ENCODE measurements at places on chromosomes 12 and 14.

- peak; percentile 50 for DNase-seq
Observed at GRCh38 chr12:120583478-120584030, 2.4 kb upstream of the POP5 start.

- DNase-seq: no peak
Observed at GRCh38 chr12:54142114-54142475, 46.7 kb downstream of the SMUG1 start.

- DNase-seq: peak; percentile 6
Observed at GRCh38 chr12:9761419-9761781, 699 bp upstream of the CD69 start.

DNA sequence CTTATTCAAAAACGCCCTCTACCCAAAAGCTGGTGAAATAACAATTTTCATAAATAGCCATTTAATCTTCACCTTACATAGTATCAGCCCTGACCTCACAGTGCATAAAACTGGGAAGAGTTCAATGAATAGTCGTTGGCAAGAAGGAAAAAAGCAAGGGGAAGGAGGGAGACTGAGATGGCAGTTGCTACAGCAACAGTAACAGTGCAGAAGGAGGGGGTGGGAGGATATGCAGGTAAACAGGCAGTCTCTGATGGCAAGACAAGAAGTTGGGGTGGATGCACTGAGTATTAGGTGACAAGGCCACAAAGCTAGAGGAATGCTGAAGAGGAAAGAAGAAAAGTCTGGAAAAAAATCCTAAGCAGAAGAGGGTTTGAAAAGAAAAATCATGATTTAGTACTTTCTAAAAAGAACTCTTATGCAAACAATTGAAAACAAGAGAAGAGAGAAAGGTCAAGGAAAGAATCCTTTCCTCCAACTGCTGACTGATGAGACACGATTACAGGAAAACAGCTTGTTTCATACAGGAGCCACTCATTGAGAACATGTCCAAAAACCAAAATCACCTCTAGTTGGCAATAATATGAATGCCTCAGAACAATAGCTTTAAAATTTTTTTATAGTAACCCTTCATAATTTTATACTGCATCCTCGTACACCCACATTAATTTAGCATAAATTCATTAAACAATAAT, 56.0 kb downstream of the DCAF5 start:
- DNase-seq: no peak

DNA sequence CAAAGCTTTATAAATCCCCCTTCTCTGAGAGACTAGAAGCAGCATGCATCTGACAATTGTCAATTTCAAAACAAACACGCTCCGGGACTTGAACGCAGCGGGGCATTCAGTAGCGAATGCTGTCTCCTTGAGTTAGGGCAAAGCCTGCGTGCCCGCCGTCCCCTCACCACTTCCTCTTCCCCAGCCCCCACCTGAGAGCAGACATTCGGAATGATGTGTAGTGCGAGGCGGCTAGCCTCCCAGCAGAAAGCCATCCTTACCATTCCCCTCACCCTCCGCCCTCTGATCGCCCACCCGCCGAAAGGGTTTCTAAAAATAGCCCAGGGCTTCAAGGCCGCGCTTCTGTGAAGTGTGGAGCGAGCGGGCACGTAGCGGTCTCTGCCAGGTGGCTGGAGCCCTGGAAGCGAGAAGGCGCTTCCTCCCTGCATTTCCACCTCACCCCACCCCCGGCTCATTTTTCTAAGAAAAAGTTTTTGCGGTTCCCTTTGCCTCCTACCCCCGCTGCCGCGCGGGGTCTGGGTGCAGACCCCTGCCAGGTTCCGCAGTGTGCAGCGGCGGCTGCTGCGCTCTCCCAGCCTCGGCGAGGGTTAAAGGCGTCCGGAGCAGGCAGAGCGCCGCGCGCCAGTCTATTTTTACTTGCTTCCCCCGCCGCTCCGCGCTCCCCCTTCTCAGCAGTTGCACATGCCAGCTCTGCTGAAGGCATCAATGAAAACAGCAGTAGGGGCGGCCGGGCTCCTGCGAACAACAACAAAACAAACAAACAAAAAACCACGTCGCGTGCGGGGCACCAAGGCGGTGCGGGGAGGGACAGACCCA, 2.2 kb downstream of the PRMT8 start:
- no peak for DNase-seq

DNA sequence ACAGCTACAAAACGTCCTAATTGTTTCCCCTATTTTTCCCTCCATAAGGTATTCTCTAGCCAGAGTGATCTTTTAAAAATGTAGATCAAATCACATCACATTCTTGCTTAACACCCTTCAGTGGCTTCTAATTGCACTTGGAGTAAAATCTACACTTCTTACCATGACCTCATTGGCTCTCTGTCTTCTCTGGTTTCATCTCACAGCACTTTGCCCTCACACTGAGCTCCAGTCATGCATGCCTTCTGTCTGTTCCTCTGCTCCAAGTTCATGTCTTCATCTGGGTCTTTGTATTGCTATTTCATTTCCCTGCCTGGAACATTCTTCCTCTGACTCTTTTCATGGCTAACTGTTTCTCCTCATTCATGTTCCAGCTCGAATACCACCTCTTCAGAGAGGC, 220.4 kb upstream of the GARIN6 start:
- DNase-seq: no peak

GRCh38 chr12:67539946-67540345, 108.6 kb upstream of the DYRK2 start:
- DNase-seq: no peak

GRCh38 chr12:27999970-28000369, 27.4 kb upstream of the PTHLH start:
- DNase-seq: no peak

- DNase-seq: no peak
Observed at GRCh38 chr12:24879644-24880043, 69.3 kb downstream of the BCAT1 start.

- DNase-seq: no peak
Observed at GRCh38 chr12:113056631-113057488, at the start of gene DTX1. Gene DTX1, plus strand, starts transcription at chr12:113056730. Its CDS starts 1,463 bp downstream, at chr12:113058193.

- DNase-seq: no peak
Observed at GRCh38 chr12:69000074-69000473, 67.1 kb upstream of the CPM start.

DNA sequence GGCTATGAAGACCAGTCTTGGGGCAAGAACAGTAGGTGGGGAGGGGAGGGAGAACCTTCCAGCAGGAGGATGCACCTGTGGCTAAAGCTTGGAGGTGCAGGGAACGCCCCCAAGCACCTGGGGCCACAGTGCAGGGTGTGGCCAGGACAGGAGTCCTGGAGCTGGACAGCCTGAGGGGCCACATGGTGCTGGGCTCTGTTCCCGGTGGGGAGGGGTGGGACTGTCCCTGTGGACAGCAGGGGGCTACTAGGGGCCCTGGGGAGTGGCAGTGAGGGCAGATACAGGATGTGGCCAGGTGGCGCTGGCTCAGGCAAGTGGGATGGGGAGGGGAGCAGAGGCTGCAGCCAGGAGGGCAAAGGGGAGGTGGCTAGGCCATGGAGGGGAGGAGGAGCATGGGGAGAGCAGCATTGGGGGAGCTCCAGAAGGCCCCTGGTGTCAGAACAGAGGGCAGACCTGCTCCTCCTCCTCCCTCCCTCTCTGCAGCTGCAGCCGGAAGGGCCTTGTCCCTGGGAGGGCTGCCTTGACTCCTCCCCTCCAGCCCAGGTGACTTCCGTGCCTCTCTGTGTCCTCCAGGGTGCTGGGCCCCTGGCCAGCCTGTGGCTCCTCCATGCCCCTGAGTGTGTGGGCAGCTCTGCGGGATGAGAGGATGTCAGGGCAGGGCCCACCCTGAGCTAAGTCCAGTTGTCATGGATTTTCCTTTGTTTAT, 68.4 kb upstream of the DLK1 start:
- no peak for DNase-seq

DNA sequence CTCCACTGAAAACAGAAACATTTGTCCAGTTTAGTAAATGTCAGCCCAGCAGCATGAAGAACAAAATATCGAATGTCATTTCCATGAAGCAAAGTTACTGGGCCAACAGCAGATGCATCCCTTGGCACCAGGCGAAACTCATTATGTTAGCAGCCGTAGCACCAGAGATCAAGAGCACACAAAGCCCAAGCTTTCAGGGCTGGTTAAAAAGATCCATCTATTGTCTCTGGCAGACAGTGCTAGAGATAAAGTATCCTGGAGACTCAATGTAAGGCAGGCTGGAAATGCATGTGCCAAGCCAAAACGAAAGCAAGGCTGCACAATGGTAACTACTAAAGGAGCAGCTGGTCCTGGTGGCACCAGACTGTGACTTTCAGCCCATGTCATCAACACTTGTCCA, 120.3 kb upstream of the PLEKHG7 start:
- DNase-seq: no peak

DNA sequence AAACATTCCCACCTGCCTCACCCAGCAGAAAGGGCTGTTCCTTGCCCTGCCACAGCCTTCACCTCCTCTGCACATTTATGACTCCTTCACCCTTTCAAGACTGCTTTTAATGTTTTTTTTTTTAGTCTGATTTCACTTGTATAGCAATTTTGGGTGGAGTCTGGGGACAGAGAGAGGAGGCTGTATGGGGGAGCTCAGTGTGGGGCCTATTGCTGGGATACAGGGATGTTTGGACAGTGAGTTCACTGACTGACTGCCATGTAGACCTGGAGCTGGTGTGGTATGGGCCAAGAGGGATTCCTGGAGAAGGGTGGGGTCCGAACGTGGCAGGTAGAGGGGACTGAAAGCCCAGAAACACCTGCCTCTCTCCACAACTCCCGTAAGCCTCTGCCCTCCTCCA, 1.9 kb upstream of the KRT85 start:
- DNase-seq: no peak

GRCh38 chr12:132219323-132219722, 75.1 kb downstream of the NOC4L start:
- no peak for DNase-seq

DNA sequence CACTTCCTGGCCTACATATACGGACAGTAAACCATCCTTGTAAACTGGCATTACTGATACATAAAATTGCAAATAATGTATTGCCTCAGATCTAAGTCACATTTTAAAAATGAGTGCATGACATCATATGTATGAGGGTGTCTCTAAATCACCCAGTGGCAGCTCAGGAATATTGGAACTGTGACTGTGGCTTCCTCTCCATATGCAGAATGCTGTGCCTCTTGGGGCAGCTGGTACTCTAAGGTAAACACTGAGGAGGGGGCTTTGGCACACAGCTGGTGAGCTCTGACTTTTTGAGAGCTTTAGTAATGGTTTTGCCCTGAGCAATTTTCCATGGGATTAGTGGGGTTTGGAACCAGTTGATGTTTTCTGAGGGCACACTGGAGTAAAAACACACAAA, 263.7 kb downstream of the BMP4 start:
- DNase-seq: no peak

- DNase-seq: no peak
Observed at GRCh38 chr14:100433428-100433814, 110.3 kb downstream of the SLC25A47 start.

- DNase-seq: no peak
Observed at GRCh38 chr12:31035226-31035625, 38.4 kb upstream of the DDX11 start.

- DNase-seq: no peak
Observed at GRCh38 chr12:57766464-57767304, at the start of gene CYP27B1. Gene CYP27B1, minus strand, starts transcription at chr12:57767078. Its CDS starts 37 bp downstream, at chr12:57767041.

DNA sequence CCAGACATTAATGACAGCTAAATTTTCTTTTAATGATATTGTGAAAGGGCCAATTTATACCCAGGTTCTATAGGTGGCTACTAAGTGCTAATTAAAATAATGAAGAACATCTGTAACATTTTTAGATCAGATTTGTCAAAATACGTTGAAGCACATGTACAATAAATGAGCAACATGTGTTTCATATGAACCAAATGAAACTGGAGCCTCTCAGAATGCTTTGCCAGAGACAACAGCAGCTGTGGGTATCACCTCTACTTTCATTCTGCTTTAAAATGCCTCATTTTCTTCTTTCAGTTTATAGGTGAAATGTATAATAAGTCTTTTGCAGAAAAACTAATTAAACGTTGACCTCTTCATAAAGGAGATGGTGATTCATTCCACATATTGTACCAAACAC, 26.1 kb upstream of the MYF6 start:
- DNase-seq: no peak

- DNase-seq: no peak
Observed at GRCh38 chr14:75570797-75571196, 7.6 kb upstream of the FLVCR2 start.

- peak; percentile 75 for DNase-seq
Observed at GRCh38 chr12:12716793-12717585, at the start of gene CDKN1B. Gene CDKN1B, plus strand, starts transcription at chr12:12717368. Its CDS starts 472 bp downstream, at chr12:12717840.

DNA sequence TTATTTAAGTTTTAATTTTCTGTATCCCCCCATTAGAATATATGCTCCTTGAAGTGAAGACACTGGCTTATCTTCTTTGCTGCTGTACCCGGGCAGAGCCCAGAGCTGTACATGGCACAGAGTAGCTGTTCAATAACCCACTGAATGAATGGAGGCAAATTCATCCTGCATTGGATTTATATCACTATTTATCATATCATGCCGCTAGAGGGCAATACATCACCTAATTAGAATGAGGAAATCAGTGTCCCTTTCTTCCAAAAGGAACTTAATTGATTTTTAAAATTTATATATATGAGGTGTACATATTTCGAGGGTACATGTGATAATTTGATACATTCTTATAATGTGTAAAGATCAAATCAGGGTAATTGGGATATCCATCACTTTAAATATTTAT, 89.2 kb upstream of the TMEM260 start:
- DNase-seq: no peak

GRCh38 chr12:125492354-125493270, 427.4 kb downstream of the AACS start:
- no peak for DNase-seq

All from GDM1 (cell line).